ENCODE measurements at places on chromosomes 11 and 22.

- DNase-seq = no peak
These were observed 44.8 kb upstream of the SMCO4 start for GRCh38 chr11:93587858-93588581.

- no peak for DNase-seq
These were observed 14.6 kb downstream of the CCDC34 start for GRCh38 chr11:27348340-27348873.

DNA sequence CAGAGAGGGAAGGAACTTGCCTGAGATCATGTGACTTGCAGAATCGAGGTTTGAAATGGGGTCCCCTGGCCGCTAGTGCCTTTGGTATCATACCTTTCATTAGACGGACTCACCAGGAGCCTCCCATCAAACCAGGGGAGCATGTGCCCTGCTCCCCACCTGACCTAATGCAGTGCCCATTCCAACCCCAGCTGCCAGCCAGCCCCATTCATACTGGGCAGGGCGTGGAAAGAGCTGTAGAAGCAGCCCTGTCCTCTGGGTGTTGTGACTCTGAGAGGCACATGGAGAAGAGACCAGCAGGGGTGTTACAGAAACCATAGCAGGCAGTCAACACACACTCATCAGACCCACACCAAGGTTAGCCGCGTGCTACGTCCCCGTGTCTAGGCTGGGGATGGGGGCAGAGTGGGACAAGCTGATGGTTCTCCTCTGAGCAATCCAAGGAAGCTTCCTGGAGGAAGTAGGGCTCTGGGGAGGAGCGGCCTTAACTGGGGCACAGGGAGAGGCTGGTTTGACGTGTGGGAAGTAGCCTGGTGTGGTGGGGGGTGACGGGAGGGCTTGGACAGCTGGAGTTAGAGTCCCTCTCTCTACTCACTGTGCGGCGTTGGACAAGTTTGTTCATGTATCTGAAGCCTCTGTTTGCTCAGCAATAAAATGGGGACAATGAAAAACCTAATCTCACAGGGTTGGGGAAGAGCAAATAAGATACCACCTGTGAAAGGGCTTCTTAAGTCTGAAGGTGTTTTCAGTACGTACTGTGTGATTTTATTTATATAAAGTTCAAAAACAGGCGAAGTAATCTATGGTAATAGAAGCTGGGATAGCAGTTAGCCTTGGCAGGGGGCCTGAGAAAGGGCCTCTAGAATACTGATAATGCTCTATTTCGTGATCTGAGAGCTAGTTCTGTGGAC, 14.0 kb downstream of the GRIK4 start:
- DNase-seq = no peak

GRCh38 chr11:69905611-69906452, 86.6 kb upstream of the FGF3 start:
- DNase-seq = no peak

DNA sequence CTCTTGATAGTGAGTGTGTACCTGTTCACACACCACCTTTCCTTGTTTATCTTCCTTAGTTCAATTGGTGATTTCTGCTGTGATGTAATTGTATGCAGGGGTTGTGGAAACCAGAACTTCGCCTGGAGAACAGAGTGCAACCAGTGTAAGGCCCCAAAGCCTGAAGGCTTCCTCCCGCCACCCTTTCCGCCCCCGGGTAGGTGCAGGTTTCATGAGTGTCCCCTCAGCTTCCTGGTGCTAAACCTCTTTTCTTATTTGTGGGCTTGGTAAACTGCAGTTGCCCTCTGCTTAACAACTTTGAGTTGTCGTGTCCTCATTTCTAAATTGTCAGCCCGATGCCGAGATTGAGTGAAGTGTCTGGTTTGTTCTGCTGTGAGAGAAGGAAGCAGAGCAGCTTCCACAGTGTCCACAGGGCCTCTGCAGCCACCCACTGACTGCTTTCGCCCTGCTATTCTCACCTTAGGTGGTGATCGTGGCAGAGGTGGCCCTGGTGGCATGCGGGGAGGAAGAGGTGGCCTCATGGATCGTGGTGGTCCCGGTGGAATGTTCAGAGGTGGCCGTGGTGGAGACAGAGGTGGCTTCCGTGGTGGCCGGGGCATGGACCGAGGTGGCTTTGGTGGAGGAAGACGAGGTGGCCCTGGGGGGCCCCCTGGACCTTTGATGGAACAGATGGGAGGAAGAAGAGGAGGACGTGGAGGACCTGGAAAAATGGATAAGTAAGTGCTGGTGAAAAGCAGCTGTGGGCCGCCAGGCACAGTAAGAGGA, 7.1 kb upstream of the GAS2L1 start:
- DNase-seq = no peak

GRCh38 chr11:130786586-130786985, 129.7 kb downstream of the SNX19 start:
- DNase-seq = no peak

DNA sequence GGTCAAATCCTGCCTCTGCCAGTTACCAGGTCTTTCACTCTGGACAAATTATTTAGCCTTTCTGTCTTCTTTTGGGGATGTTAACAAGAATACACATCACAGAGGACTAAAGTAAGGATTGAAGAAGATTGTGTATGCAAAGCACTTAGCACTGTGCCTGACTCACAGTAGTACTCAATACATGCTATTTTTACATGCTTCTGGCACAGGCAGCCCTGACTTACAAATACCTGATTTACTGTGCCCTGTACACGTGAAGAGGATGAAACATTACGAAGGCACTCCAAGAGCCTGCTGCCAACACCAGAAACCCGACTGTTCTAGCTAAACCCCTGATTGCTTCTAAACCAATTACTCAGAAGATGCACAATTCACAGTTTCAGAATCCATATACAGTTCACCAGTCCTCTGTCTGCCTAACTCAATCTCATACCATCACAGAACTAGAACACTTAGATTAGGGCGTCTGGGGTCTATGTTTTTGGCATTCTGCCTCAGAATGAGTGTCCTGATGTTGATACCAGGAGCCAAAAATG, 300.9 kb upstream of the DDI1 start:
- DNase-seq = no peak

DNA sequence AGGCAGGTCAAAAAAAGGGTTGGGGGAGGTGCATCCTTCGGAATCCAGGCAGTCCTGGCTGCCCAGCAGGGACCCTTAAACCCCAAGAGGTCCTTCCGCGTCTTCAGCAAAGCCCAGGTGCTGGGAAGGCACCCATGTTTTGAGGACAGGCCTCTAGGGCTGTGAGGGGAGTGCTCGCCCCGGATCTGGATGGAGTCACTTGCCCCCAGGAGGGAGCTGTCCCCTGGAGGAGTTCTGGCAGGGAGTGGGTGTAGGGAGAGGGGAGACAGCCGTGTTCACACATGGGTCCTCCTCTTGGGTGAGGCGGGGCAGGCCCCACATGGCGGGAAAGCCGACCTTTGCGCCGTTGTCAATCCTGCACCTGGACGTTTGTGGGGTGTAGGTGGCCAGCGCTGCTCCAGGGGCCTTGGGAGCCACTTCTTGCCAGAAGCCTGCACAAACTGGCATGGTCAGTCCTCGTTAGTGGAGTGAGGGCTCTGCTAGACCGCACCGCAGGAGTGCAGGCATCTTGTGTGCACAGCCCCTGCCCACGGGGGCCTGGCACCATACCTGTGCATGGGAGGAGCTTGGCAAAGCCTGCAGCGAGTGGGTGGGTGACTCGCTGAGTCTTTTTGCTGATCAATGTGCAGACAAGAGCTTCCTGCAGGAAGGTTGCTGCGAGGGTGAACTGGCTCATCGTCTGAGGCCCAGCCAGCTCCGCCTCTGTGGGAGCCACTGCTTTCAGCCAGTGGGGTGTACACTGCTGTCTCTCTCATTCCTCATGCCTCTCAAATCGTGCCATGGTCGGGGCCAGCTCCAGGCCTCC, 16.0 kb downstream of the PPIL2 start:
- no peak for DNase-seq

GRCh38 chr11:21604564-21604963, 588.3 kb upstream of the ANO5 start:
- no peak for DNase-seq

- no peak for DNase-seq
These were observed 102.4 kb upstream of the TIMP3 start for GRCh38 chr22:32699001-32699582.

All from activated CD4-positive, alpha-beta T cell treated with anti-CD3 and anti-CD28 coated beads, Interleukin-2, amount 10 ng/mL, durations not matched to agents 24 days and 14 days (primary cell).